ENCODE measurements at places on chromosomes 3 and 15. TPM values are rescaled to one million over a fixed set of nuclear protein-coding genes. Genes with fewer than 3 reads are reported as not detected.

- DNase-seq: no peak
Observed at GRCh38 chr15:71732636-71733035, 77.7 kb upstream of the NR2E3 start.

- no peak for DNase-seq
Observed at GRCh38 chr3:155676252-155676981, 68.5 kb downstream of the PLCH1 start.

The STAG1 gene
- polyA plus RNA-seq: 20.3 TPM

DNA sequence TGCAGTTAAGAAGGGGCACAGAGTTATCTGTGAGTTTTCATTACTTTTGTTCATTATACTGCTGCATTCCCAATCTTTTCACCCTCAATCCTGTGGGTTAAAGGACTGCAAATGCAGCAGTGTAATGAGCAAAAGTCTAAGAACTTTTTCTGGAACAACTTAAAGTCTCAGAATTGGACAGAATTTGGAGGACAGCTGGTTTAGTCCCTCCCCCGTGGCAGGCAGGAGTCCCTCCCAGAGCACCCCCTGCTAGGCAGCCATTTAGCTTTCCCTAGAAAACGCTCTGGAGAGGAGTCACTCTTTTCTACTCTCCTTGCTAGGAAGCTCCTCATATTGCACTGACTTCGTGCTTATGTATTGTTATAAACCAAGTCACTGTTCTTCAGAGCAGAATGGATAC lies 156.3 kb upstream of the UBE2E1 start:
- no peak for DNase-seq

The AGBL1 gene
- polyA plus RNA-seq: not detected

GRCh38 chr3:126753191-126754160 lies 49.4 kb downstream of the CHCHD6 start:
- DNase-seq: no peak

DNA sequence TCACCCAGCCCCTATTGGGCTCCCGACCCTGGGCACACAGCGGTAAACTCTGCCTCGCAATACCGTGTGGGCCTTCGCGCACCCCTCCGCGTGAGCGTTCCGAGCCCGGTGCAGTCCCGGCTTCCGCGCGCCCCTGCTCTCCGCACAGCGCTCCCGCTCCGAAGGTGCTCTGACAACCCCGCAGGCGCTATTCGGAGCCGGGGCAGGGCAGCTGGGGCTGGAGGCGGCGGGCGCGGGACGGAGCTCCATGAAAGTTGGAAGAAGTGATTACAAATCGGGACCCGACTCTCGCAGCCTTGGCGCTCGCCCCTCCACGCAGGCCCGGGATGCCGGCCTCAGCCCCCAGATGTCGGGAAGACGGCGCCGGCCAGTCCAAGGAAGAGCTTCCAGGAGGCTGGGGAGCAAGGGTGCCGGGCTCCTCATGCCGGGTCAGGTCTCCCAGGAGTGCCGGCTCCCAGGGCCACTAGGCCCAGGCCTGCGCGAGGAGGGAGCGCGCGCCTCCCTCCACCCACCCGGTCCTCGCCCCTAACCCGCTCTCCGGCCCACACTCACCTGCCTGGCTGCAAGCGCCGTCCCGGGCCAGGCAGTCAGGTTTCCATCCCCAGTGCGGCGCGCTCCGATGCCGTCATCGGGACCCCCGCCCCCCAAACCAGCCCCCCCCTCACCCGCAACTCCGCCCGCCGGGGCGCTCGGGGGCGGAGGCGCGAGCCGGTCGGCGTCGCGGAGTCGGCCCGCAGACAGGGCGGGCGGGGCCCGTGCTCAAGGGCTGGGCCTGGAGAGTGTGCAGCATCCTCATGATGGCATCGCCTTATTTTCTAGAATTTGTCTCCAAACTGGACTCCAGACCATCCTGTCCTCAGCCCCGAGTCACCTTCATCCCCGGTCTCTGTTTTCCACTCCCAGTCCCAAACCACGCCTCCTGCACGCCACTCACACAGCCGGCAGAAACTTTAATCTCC lies at the start of gene KIF7:
Gene KIF7, minus strand, starts transcription at position 621 of the 959 bp plus-strand sequence. CDS start 2,537 bp downstream, outside the sequence.
- no peak for DNase-seq

DNA sequence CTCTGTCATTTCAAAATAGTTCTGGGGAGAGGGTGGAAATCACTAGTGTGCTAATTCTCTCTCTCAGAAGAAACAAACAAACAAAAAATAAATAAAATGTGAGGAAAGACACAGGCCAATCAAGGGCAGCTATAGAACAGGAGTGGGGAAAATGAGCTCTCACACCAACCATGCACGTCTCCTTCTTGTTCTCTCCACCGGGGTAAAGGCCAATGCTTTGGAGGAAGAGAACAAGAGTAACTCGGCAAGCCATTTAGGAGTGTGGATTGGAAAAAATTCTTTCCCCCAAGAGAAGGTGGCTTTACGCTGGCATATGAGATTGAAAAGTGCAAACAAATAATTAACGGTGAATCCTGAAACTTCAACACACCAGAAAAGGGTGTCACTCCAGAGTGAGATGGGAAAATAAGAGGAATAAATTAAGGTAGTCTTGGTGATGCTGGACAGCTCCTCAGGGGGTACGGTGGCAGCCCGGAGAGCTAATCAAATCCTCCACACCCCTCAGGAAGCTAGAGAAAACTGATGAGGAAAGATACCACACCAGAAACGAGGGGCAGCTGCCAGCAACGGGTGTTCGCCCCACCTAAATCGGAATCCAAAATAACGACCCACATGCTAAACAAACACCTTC lies 88.0 kb downstream of the RFTN1 start:
- no peak for DNase-seq

The ATXN7 gene
- polyA plus RNA-seq: 2.0 TPM

DNA sequence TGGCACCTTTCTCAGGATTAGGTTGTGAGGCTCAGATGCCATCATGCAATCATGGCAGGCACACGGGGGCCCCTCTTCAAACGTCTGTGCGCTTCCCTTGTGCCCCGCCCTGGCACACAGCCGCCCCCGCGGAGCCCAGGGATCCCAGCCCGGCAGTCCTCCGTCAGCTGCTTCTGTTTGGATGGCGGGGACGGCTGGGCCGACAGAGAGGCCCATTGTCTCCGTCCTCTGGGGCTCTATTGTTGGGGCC lies 849 bp upstream of the HDAC11 start:
- no peak for DNase-seq

DNA sequence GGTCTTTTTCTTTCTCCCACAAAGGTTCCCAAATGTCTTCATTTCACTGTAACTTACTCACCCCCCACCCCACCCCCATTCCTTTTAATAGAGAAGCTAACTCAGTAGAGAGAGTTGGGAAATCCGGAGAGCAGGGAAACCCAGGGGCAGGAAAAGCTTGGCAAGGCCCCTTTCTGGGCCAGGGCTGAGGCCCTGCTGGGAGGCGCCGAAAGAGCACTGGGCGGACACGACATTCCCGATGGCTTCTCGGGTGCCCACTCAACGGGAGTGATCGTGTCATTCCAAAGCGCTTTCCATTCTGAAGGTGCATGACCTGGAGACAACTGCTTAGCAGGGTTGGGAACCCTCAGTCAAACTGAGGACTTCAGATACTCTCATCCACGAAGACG lies 1.6 kb upstream of the DALRD3 start:
- no peak for DNase-seq

GRCh38 chr3:115254492-115255196 lies 107.6 kb upstream of the ZBTB20 start:
- DNase-seq: no peak

Data from GM12878 (cell line).